D341Med (cell line): ENCODE measurements at places on chromosomes 12 and 14.

DNA sequence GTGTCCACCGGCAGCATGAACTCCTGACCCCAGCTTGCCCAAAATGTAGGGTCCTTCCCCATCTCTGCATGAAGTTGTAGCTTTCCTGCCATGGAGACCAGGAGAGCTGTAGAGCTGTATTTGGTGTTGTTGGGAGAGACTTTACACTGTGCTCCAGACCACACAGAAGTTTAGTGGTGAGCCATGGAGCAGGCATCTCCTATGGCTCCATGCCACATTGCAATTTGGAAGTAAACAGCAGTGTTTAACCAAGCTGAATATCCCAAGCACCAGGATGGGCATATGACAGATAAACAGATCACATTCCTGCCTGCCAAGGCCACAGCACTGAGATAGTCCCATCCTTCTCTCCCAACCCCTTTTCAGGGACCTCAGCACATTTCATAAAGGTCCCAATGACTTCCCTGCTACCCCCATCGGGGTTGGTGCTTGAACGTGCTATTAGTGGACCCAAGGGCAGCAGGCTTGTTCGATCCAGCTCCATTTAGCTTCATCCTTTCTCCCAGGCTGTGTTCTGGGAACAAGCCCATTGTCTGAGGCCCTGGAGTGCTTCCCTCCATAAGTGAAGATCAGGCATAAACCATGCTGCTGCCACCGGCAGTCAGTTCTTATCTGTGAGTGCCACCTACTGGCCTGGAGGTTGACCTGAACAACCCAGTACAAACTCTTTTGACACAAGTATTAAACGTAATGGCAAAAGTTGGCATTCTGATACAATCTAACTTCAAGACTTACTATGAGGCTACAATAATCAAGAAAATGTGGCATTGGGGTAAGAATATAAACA is 172.3 kb upstream of the ATXN7L3B start:
- DNase-seq: peak; percentile 71

- DNase-seq: no peak
These were observed 9.0 kb upstream of the YLPM1 start for GRCh38 chr14:74754157-74754556.

DNA sequence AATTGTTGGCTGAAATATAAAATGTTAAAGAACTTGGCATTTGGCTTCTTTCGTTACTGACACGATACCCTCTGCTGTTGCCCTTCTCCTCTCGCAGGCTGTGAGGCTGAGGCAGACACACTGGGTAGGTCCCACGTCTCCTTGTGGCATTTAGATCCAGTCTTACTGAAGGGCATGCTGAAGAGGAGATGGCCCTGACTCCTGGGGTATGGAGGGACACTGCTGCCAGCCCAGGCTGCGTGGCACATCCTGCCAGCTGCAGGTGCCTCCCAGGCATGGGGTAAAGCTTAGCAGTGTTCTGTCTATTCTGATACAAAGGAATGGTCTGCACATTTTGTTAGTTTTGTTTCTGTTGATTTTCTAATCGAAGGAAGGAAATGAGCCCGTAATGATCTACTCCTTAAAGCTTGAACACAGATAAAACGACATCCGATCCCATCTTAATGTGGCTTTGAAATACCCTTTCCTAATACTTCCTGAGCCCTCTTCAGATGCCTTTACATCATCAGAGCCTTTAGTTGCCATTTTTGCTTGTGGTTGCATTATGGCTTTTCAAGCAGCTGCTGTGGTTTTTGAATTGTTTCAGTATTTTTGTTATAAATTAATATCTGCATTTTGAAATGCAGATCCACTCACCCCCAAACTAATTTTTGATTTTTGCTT is 61.1 kb downstream of the WDR20 start:
- DNase-seq: no peak

- DNase-seq: no peak
These were observed 82.8 kb downstream of the PLEKHG7 start for GRCh38 chr12:92785563-92785950.

- no peak for DNase-seq
These were observed 71.8 kb downstream of the CCDC60 start for GRCh38 chr12:119406308-119406707.
